Nucleus accumbens (tissue), 56 donors: ENCODE measurements at places on chromosomes 7 and 10.

GRCh38 chr7:19815546-19815945, 42.1 kb upstream of the TMEM196 start:
- DNase-seq, result no peak

DNA sequence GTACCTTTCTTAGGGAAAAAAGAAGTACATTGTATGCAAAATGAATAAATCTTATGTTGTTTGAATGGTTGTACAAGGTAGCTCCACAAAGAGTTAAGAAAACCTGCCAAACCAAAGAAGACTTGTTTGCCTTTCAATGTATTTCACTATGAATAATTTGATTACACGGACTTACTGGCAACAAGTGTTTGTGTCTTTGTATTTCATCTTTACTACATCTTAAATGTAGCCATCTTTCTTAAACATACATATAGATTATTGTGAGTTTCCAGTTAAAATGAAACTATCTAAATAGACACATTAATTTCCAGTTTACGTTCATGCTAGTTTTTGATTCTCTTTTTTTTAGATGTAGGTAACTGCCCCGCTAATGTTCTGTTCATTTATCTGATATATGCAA, 2.8 kb downstream of the PRKG1 start:
- no peak for DNase-seq

DNA sequence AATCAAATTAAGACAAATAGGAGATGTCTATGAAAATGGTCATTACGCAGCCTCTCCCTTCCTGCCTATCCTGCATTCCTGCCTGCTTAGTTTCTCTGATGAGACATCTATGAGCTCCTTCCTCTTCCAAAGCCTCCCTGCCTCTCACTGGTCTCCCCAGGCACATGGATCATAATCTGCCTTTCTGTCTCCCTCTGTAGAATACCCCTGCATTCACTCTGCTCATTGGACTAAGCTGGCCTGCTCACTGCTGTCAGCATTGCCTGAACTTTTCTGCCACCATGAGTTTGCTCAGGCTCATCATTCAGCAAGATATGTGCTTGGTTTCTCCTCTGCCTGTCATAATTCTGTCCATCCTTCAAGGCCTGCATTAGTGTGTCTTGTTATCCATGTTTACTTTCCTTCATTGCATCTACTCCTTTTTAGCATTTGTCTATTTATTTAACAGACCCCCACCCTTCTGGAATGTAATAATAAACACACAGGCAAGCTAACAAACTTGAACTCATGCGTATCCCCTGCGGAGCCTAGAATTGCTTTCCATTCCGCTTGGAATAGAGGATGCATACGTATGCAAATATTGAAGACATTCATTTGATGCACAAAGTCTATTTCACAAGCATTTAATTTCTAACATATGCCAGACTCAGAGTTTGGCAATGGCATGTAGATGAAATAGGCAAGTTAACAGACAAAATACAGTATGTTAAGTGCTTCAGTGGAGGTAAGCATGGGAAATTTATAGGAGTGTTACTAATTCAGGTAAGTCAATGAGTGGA, 88.3 kb downstream of the PTPRZ1 start:
- no peak for DNase-seq

DNA sequence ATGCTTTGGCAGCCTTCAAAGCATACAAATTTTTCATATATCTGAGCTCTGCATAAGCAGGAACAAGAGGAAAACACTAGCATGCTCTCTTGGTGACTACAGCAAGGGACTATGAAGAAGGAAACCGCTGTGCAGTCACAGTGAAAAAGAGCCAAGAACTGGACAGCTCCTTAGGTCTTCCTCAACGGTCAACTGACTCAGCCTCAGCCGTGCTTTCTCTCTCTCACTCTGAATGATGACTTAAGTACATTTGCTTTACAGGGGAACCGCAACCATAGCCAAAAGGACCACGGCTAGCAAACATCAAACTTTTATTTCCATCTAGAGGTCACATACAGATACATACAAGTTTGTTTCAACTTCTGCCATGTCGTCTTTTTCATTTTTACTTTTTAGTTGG, 69.9 kb downstream of the HYCC1 start:
- no peak for DNase-seq

DNA sequence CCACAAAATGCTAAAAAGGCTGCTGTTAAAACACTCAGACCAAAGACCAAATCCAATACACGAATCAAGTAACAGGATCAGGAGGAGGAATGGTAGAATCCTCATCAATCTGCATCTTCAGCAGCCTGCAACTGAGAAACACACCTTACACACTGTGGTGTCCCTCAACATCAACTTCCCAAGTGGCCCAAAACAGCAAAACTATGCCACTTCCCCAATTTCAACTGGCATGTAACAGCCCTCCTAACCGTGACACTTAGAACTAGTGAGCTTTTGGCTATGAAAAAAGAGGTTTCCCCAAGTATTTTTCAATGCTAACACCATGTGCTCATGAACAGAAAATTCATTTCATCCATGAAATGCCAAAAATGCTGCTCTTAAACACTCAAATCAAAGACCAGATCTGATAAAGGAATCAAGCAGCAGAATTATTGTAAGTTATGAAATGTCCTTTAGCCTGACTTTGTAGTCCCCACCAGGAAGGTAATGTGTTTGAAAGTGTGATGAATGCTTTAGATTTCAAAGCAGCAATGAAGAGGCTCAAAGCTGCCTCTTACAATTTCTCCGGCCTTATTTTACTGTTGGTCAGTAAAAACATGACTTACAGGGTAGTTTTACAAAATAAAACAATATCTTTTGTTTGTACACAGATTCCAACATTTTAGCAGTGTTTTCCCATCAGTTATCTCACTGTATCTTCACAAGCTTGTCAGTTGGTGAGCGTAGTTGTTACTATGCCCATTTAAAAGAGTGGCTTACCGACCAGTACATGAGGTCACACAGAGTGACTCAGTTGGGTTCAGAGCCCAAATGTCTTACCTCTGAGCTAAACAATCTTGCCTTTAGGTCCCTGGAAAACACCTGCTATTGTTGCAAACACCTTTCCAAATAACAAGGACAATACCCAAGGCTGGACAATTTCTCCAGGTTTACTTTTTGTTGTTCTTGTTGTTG, 65.7 kb upstream of the ASAH2 start:
- DNase-seq, result no peak

DNA sequence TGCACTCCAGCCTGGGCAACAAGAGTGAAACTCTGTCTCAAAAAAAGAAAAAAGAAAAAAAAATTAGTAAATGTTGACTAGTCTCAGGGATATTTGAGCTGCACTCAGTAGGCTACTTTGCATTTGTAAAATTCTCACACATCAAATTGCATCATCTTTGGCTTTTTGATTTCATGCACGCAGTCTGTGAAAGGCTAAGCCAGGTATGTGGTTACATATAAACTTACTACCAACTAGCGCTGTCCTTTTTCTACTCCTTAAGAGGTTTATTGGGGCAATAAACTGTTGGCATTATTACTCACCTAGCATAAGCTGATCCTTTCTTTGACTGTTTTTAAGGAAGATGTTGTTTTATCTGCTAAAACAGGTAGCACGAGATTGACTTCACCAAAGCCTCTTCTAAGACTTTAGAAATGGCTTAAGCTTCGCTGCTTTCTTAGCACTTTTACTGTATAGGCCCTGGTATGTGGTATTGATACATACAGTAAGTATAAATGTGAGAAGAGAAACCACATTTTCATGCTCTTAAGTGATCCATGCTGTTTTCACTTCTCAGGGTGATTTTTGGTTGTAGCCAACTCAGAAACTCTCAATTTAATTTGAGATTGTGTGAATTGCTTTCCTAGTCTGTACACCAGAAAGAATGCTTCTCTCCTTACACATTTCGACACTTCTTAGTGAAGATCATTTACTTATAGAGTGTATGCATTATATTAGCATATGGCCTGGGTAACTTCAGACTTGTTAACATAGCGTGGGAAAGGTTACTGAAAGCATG, 323.9 kb downstream of the AUTS2 start:
- no peak for DNase-seq

- DNase-seq, result no peak
These were observed 82.9 kb downstream of the CDK14 start for GRCh38 chr7:90678986-90679385.

DNA sequence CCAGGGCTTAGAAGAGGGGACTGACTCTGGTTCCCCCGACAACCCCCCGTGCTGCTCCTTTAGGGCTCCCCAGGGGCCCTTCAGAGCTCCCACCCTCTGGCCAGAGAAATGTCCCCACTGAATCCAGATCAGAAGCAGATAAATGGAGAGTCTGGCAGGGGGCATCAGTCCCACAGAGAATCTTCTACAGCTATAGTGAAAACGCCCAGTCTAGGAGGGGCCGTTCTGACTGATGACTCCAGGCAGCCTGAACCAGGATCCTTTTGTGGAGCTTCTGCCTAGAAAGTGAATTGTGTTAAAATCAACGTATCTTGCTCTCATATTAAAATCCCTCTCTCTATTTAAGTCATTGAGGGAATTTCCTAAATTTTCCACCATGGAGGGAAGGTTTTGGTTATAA, 471.4 kb downstream of the LRMDA start:
- no peak for DNase-seq

DNA sequence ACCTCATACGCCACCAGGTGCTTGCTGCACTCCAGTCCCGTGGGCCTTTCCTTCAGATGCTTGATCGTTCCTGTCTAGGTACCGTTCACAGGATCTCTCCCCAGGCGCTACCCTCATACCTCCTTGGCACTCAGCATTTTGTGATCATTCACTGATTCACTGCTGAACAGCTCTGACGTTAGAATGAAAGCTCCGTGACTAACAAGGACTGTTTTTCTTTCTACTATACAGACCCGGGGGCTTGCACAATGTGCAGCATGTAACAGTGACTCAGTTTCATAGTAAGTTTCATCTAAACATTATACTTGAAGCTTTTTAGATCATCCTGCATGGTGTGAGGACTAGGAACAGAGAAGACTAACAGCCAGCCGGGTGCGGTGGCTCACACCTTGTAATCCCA, 20.6 kb downstream of the KIN start:
- no peak for DNase-seq

DNA sequence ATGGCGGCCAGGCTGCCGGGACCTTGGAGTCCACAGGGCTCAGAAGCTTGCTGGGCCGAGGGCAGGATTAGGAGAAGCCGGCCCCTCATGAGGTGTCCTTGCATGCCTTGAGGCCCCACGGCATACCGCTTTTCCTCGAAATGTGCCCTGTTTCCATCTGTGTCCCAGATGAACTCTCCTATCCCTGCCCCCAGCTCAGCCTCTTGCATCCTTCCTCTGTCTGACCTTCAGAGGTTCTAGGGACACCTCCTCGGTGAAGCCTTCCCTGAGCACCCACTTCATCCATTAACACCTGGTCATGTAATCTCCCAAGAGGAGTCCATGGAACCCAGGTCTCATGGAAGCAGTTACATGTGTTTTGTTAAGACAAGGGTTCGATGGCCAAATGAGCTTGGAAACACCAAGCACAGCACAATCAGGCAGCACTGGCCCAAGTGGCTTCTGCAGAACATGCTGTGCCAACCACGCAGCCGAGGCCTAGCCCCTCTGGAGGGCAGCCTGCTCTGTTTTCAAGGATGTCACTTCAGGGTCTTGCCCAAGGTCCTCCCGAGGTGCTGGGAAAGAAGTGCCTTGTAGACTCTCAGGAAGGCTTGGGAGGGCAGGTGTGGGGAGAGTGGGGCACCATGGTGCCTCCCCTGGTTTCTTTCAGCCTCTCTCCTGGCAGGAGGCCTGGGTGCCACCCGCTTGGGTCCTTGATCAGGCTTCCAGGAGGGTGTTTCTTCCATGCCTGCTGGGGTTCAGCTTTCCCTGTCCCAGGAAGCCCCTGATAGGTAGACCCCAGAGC, 124.3 kb downstream of the NEURL1 start:
- no peak for DNase-seq

DNA sequence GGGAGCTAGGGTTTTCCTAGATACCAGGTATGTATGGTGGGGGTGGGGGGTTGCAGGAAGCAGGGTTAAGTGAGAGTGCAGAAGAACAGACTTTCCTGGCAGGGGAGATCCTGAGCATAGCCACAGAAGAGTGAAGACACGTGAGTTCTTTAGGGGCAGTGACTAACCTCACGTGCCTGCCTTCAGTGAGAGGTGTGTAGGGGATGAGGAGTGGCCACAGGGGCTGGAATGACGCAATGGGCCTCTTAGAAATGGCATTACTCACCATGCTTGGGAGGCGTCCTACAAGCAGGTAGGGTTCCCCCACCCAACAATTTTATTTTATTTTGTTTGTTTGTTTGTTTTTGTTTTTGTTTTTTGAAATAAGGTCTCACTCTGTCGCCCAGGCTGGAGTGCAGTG, 698.6 kb upstream of the NRP1 start:
- no peak for DNase-seq

GRCh38 chr10:71864911-71865361, 13.9 kb upstream of the PSAP start:
- no peak for DNase-seq

- DNase-seq, result no peak
These were observed 25.9 kb downstream of the CTBP2 start for GRCh38 chr10:125134483-125134848.

DNA sequence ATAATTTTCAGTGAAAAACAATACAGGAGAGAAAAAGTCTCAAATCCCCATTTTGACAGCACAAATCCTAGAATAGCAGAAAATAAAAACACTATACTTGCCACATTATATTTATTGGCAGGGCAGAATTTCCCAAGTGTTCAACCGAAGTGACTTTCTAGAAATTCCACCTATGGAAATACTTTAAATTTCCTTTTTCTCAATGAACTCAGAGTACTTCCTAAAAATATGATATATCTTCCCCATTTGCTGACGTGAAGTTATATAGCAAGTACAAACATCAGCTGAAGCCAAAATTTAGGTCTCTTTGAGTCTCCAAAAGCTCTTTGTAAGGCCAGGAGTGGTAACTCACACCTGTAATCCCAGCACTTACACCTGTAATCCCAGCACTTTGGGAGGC, 83.3 kb downstream of the NT5C2 start:
- no peak for DNase-seq

- DNase-seq, result no peak
These were observed 156.7 kb upstream of the NPVF start for GRCh38 chr7:25384788-25385505.

GRCh38 chr7:1631678-1632077, 38.4 kb upstream of the ELFN1 start:
- no peak for DNase-seq

DNA sequence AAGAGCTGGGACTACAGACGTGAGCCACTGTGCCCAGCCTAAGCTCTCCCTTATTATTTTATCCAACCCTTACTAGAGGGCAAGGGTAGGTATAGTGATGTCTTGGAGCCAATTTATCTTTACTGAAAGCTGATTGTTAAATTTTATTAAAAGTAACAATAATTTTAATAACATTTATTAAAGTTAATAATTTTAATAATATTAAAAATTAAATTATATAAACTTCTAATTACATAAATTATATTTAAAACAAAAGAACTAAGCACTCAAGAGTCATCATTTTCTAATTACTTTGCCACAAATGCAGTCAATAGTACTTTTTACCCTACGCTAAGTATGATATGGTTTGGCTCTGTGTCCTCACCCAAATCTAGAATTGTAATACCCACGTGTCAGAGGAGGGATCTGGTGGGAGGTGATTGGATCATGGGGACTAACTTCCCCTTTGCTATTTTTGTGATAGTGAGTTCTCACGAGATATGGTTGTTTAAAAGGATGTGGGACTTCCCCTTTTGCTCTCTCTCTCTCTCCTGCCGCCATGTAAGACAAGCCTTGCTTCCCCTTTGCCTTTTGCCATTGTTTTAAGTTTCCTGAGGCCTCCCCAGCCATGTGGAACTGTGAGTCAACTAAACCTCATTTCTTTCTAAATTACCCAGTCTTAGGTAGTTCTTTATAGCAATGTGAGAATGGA, 58.4 kb upstream of the ETV1 start:
- no peak for DNase-seq
